Activated naive CD8-positive, alpha-beta T cell treated with anti-CD3 and anti-CD28 coated beads, Interleukin-2, amount 10 ng/mL, durations not matched to agents 7 days and 5 days (primary cell): ENCODE measurements at places on chromosomes 6 and 20. TPM values are rescaled to one million over a fixed set of nuclear protein-coding genes. Genes with fewer than 3 reads are reported as not detected.

HLA-DOA gene
- 7.5 TPM for total RNA-seq

PREP gene
- total RNA-seq: 39.4 TPM

SFTA2 gene
- not detected for total RNA-seq

NANP gene
- total RNA-seq: 5.0 TPM

CAGE1 gene
- 0.17 TPM for total RNA-seq

TSHZ2 gene
- total RNA-seq: 0.44 TPM

KIF25 gene
- not detected for total RNA-seq

ADGRF4 gene
- total RNA-seq: not detected

RBM38 gene
- 62.8 TPM for total RNA-seq

MYT1 gene
- not detected for total RNA-seq

TXLNB gene
- total RNA-seq: 0.62 TPM

XRN2 gene
- 53.7 TPM for total RNA-seq

SEL1L2 gene
- total RNA-seq: not detected

SLC35D3 gene
- not detected for total RNA-seq

RRP36 gene
- 65.6 TPM for total RNA-seq

DEFB118 gene
- total RNA-seq: not detected

CFAP206 gene
- total RNA-seq: not detected

MUC21 gene
- total RNA-seq: not detected

SYNDIG1 gene
- total RNA-seq: not detected

MAPK13 gene
- 40.5 TPM for total RNA-seq

SRMS gene
- total RNA-seq: not detected

LIN28B gene
- not detected for total RNA-seq

PRDM13 gene
- total RNA-seq: not detected

GJA10 gene
- total RNA-seq: not detected
